Fibroblast of skin of left biceps (primary cell): ENCODE measurements at places on chromosomes 13 and 19.
A peak's percentile ranks its signal among the peaks of the same experiment; 100 is the strongest.

DNA sequence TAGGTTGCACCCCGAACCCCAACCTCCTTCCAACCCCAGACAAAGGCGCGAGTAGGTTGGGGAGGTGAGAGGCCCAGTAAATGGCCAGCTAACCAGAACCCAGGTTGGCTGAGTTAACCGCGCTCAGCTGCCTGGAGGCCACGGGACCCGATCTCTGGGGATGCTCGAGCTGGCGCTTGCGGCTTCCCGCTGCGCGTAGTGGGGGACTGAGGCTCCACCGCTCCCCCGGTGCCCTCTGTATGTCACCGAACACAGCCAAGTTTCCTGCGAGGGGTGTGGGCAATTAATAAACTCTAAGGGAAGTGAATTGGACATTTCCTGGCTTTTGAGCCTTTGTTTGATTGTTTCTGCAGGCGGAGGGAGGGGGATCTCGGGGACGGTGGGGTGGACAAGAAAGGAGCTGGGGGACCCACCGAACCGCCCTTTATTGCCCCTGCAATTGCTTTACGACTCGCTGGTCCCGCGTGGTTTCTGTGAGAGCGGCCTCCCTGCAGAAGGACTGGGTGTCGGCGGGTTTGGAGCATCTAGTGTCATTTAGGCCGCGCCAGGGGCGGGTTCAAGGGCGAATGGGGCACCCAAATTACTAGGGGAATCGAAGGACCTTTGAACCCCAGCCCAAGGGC lies 3.5 kb upstream of the ZIC5 start:
- no peak for DNase-seq

DNA sequence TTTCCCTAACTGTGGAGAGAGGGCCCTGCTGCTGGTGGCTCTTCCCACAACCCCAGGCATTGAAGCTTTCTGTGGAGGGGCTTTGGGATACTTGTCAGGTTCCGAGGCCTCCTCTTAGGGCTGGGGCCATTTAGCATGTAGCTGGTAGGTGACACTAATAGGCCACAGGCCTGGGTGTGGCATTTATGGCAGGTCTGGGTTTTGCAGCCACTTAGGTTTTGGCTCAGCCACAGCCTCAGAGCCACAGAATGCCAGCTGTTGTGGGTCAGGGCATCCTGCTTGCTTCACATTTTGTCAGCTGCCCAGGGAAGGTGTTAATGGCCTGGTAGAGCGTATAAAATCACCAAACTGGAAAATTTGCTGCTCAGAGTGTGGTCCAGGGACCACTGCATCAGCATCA lies 15.7 kb downstream of the FAM124A start:
- no peak for DNase-seq

- DNase-seq: no peak
These were observed 158.7 kb upstream of the RNF113B start for GRCh38 chr13:98335721-98336120.

GRCh38 chr19:3047496-3048189 lies 14.7 kb downstream of the TLE5 start:
- DNase-seq: peak; percentile 62

- no peak for DNase-seq
These were observed 90.5 kb upstream of the ABCC4 start for GRCh38 chr13:95391785-95392184.

DNA sequence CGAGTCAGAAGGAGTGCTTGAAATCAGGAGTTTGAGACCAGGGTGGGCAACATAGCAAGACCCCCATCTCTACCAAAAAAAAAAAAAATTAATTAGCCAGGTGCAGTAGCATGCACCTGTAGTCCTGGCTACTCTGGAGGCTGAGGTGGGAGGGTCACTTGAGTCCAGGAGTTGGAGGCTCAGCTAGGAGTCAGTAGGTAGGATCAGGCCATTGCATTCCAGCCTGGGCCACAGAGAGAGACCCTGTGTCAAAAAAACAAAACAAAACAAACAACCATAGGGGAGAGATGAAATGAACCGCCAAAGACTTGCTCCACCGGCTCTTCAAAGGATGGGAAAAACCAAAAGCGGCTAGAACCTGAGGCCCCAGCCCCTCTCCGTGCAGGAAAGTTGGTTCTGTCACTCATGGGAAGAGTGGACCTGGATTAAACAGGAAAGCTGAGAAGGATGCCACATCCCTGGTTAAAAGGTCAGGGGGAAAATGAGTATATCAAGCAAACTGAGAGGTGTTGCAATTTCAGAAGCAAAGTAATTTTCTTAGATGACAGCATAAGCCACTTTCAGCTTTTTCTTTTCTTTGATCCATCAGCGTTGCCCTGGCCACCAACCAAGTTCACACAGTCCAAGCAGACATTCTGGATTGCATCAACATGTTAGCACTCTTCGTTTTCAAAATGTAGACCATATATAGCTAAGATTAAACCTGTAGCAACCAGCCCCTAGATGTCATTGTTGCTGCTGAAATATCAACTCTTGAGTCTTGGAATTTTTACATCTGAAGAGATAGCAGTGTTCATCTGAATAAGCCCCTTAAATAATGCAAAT lies 8.9 kb upstream of the ZNF507 start:
- peak; percentile 26 for DNase-seq

DNA sequence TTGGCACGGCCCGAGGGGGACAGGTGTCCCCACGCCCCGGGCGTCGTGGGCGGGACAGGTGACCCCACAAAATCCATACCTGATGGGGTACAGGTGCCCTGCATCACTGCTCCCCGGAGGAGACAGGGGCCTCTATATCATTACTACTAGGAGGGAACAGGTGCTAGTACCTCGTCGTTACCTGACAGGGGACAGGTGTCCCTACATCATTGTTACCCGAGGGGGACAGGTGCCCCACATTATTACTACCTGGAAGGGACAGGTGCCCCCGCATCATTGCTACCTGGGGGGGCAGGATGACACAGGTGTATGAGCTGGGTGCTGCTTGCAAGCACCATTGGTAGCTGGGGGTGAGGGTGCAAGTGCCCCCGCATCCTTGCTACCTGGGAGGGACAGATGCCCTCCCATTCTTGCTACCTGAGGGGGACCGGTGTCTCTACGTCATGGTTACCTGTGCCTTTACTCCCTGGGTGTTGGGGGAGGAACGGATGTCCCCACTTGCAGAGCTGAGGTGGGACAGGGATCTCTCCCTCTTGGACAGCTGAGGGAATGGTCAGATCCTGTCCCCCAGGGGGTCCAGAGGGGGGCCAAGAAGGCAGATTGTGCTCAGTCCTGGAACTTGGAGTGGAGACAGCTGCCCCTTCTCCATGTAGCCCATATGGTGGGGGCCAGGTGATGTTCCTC lies 620 bp downstream of the CRTC1 start:
- DNase-seq: no peak

GRCh38 chr13:26589754-26590153 lies 32.3 kb downstream of the WASF3 start:
- DNase-seq: no peak

DNA sequence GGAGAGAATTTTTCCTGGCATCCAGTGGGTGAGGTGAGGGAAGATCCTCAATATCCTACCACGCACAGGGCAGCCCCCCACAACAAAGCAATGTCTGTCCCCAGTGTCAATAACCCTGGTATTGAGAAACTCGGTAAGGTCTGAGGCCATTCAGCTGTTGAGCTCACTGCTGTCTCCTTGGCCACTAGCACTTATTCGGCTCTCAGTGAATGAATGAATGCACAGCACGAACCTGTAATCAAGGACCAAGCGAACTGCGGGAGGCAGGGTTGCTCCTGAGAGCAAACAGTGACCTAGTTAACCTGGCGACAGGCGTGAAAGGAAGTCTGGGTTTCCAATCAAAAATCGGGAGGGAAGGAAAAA lies 640 bp downstream of the ZSCAN5A start:
- DNase-seq: no peak

- no peak for DNase-seq
These were observed 3.4 kb downstream of the EVI5L start for GRCh38 chr19:7833225-7834099.

- DNase-seq: no peak
These were observed 101.1 kb upstream of the MYO16 start for GRCh38 chr13:108528303-108528702.

DNA sequence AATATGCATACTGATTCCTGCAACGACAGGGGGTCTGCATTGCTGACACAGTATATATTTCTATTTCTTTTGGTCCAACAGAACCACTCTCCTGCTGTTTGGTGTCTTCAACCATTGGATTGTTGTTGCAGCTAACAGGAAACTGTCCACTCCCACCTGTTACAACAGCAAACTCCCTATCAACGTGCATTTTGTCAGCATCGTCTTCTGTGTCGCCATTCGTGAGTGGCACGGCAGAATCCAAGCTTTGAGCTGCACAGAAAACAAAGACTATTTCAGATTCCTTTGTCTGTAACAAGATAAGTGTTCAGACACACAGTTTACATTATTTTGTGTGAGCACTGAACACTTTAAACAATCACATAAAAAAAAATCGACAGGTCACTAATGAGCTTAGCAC lies 31.3 kb downstream of the ANKRD10 start:
- DNase-seq: no peak

- no peak for DNase-seq
These were observed 378.3 kb downstream of the GPC5 start for GRCh38 chr13:91776611-91777193.

DNA sequence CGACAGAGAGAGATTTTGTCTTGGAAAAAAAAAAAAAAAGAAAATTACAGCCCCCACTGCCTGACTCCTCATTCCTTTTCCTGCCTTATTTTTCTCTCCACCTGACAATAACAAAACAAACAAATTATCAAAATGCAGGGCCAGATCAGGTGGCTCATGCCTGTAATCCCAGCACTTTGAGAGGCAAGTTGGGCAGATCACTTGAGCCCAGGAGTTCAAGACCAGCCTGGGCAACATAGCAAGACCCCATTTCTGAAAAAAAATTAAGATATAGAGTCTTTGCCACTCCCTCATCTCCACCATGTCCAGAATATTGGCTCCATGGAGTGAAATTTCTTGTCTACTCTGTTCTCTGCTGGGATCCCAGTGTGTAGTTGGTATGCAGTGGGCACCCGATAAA lies 7.2 kb downstream of the CERS4 start:
- no peak for DNase-seq

- no peak for DNase-seq
These were observed 9.4 kb downstream of the LCP1 start for GRCh38 chr13:46172531-46172991.

DNA sequence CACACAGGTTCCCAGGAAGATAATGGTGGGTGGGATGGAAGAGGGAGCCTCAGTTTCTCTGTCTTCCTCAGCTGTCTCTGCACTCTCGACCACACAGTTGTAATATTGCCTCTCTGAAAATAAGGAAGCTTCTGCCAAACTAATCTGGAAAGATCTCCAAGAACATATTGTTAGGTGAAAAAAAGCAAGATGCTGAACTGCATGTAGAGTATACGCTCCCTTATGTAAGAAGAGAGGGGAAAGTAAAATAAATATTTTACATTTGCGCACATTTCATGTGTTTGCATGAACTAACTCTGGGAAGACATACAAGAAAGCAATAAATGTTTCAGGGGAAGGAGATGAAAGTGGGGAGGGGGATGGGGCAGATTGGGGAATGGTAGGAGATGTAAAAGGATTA lies 41.9 kb upstream of the CACNA1A start:
- DNase-seq: no peak

DNA sequence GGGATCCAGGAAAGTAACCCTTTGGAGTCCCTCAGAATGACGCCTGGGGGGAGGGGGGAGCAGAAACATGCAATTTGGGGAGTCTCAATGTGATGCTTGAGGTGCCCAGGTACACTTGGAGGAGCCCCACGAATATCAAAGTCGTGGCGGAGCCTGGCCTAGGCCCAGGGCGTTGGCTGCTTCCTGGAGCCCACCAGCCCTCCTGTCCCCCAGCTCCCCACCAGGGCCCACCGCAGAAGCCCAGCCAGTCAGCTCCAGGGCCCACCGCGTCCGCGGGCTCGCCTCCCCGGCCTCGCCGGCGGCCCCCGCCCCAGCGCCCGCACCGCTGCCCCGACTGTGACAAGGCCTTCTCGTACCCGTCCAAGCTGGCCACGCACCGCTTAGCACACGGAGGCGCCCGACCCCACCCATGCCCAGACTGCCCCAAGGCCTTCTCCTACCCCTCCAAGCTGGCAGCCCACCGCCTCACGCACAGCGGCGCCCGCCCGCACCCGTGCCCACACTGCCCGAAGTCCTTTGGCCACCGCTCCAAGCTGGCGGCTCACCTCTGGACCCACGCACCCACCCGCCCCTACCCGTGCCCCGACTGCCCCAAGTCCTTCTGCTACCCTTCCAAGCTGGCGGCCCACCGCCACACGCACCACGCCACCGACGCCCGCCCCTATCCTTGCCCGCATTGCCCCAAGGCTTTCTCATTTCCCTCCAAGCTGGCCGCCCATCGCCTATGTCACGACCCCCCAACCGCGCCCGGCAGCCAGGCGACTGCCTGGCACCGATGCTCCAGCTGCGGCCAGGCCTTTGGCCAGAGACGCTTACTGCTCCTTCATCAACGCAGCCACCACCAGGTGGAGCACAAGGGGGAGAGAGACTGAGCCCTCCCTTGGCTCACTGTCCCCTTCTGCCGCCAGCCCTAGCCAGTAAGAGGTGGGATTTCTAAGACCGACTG lies 2.1 kb downstream of the ZNF575 start:
- DNase-seq: no peak

GRCh38 chr13:109517517-109517916 lies 268.9 kb downstream of the IRS2 start:
- DNase-seq: no peak

- no peak for DNase-seq
These were observed 15.0 kb upstream of the CFAP97D2 start for GRCh38 chr13:114164053-114164452.

- no peak for DNase-seq
These were observed 602.9 kb downstream of the OLFM4 start for GRCh38 chr13:53631511-53631910.

DNA sequence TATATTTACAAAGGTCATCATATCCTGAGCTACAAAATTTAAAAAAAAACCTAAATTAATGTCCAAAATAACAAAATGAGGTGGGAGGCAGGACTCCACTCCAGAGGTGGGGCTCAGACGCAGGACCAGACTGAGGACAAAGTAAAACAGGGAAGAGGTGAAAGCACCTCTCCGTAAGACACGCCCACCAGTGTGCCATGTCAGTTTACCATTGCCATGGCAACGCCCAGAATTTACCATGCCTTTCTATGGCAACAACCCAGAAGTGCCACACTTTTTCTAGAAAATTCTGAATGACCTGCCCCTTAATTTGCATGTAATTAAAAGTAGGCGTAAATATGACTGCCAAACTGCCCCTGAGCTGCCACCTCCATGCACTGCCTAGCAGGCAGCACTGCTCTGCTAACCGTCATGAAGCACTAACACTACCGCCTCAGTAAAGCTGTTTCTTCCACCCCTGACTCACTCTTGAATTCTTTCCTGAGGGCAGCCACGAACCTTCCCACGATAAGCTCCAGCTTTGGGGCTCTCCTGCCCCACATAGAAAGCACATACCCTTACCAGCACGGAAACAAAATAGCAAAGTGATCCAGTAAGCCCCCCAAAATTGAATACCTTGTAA lies 22.3 kb upstream of the PDCD5 start:
- DNase-seq: no peak
